Esophagus mucosa (tissue), 1 donor: ENCODE measurements at places on chromosomes 12 and 14.

GRCh38 chr12:108099073-108099472 is 30.0 kb upstream of the WSCD2 start:
- no peak for ATAC-seq

DNA sequence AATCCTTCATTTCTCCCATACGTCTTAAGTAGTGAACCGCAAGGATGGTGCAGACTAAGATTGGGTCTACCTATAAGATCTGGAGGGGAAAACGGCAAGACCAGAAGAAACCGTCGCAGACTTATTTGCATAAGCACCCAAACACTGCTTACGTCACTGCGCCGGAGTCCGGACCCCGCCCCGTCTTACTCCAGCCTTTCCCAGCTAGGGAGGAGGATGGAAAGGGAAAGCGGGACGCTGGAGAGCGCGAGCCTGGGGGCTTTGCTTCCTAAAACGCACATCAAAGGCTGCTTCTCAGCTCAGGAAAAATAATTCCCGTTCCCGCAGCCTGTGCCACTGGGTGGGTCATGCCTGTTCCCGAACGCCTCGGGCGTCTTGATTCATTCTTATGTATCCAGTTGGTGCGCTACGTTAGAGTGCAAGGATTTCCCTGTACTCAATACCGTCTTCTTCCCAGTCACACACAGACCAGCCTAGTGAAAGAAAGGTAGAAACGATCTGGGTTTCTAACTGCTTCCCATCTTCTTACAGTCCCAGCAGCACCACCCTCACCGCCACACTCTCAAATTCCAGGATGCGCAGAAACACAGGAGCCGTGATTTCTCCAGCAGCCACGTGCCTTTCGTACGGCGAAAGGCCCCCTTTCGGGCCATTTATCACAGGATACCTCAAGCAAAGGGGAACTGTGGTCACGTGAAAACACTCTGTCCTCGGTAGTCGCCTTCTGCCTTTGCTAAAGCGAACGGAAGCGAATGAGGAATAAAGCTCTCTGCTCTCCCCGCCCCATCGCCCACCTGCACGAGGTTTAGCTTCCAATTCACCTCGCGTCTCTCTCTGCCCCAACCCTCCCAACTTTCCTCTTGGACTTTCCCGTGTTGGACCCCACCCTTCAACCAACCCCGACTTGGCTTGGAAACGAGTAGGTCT is 1.1 kb downstream of the SLC6A15 start:
- ATAC-seq = peak; percentile 64

GRCh38 chr12:41983856-41984255 is 160.8 kb downstream of the GXYLT1 start:
- no peak for ATAC-seq

GRCh38 chr12:32692358-32692757 is 13.3 kb downstream of the DNM1L start:
- ATAC-seq = no peak

DNA sequence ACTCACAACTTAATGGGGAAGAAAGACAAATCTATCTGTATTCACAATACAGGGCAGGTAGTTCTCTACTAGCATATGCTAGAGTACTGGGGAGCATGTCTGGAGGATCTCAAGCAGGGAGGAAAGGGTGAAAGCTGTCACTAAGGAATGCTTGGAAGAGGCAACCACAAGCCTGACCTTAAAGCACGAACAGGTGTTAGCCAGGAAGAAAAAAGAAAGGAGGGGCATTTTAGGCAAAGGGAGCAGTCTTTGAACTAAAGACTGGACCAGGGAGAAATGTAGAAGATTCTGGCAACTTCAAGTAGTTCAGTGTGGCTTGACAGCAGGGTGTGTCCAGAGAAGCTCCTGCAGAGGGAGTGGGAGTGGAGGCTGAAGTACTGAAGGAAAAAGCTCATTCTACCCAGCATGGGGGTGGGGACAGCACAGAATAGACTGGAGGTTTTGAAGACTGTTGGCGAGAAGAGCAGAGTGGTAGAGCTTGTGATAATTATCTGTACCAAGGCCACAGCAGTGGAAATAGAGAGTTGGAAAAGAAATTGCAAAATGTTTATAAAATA is 50.9 kb downstream of the AP5M1 start:
- ATAC-seq = no peak

DNA sequence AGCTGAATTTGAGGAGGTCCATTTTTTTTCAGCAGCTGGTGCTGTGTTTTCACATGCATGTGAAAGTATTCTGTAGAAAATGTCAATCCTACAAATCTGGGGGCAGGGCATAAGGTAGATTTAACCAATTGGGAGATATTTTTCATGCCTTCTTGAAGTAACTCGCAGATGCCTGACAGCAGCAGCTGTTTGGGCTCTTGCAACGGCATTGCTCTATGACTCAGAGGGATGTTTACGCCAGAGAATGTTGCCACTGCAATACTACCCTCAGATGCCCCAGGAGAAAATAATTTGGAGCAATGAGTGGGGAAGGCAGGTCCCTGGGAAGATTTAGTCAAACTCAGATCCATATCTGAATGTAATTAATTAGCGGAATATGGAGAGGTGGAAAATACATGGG is 42.5 kb upstream of the MYBPC1 start:
- no peak for ATAC-seq

GRCh38 chr14:103539056-103539825 is 10.2 kb downstream of the TRMT61A start:
- ATAC-seq = no peak

DNA sequence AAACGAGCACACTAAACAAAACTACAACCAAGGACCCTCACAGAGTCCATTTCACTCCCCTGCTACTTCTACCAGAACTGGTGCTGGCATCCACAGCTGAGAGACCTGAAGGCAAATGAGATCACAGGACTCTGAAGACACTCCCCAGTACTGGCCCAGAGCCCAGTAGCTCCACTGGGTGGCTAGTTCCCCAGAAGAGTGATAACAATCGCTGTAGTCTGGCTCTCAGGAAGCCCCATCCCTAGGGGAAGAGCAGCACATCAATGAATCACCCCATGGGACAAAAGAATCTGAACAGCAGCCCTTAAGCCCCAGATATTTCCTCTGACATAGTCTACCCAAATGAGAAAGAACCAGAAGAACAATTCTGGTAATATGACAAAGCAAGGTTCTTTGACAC is 190.7 kb upstream of the BMP4 start:
- peak; percentile 60 for ATAC-seq

DNA sequence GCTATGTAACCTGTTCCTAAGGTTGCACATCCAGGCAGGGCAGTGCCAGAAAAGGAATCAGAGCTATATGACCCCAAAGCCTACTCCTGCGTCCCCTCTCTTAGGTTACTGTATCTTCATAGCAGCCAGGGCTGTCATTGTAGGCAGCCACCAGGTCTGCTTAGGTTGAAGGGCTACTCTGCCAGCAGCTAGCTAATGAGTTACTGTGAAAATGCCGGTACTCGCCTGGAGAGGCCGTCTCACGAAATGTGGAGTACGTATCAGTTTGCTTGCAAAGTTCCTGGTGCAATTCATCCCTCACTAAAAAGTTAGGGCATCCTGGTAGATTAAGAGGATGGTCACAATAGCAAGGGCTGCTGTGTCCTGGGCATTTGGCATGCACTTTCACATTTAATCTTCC is 50.9 kb downstream of the RPH3A start:
- no peak for ATAC-seq

- ATAC-seq = no peak
These were observed 58.0 kb upstream of the AVPR1A start for GRCh38 chr12:63208956-63209355.
